ENCODE measurements at places on chromosomes 5 and 9. TPM values are rescaled to one million over a fixed set of nuclear protein-coding genes. Genes with fewer than 3 reads are reported as not detected.

DNA sequence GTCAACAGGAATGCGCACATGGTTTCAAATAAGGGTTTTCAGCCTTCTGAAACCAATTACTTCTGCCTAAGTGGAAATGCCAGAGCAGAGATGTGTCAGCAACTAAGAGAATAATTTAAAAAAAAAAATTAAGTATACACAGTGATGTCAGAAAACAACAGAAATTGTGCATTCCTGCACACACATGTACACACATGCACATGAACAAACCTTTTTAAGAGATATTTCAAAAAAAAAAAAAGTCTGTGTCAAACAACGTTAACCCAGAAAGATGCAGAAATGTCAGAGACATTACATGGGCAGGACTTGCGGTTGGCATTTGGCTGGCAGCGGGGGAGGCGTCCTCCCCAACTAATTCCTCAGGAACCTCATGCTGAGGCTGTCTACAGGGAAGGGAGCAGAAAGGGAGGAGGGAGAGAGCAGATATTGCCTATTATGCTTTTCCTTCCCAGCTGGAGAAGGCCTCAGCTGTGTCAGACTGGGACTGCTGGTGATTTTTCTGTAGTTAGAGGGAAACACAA lies 536.9 kb upstream of the WWC1 start:
- DNase-seq = no peak

DNA sequence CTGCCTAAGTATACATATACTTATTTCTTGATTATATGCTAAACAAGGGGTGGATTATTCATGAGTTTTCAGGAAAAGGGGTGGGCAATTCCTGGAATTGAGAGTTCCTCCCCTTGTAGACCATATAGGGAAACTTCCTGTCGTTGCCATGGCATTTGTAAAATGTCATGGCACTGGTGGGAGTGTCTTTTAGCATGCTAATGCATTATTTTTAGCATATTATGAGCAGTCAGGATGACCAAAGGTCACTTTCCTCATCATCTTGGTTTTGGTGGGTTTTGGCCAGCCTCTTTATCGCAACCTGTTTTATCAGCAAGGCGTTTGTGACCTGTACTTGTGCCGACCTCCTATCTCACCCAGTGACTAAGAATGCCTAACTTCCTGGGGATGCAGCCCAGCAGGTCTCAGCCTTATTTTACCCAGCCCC lies 80.9 kb downstream of the ALDH7A1 start:
- no peak for DNase-seq

- no peak for DNase-seq
These were observed 20.3 kb upstream of the TOR2A start for GRCh38 chr9:127755061-127756060.

GRCh38 chr5:142426129-142427014 lies 101.6 kb upstream of the SPRY4 start:
- DNase-seq = no peak

DNA sequence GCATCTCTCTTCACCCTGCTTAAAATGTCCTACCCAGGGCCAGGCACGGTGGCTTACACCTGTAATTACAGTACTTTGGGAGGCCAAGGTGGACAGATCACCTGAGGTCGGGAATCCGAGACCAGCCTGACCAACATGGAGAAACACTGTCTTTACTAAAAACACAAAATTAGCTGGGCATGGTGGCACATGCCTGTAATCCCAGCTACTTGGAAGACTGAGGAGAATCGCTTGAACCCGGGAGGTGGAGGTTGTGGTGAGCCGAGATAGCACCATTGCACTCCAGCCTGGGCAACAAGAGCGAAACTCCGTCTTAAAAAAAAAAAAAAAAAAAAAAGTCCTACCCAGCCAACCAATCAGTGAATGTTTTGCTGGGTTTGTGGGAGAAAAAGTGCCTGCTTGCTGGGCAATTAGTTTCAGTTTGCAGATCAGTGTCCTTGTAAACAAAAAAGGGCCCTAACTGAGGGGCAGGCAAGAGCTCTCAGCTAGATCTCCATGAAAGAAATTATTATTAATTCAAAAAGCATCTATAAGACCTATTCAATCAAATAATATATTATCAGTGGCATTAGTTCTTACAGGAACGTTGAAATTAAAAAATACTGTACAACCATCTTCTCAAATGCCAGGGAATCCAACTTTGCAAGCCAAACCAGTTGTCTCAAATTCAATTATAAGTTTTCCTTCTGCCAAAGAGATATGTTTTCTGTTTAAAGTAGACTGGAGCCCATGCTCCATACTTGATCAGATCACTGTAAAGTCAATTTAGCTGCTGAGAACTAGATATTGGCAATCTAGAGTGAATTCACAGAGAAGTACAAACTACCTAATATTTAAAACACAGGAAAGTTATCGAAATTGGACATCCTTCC lies 3.9 kb downstream of the MEGF9 start:
- DNase-seq = no peak

The LRRC14B gene
- not detected for polyA plus RNA-seq

GRCh38 chr5:41408676-41409443 lies 101.5 kb downstream of the PLCXD3 start:
- no peak for DNase-seq

- no peak for DNase-seq
These were observed 96.0 kb downstream of the ANXA2R start for GRCh38 chr5:42943931-42944631.

DNA sequence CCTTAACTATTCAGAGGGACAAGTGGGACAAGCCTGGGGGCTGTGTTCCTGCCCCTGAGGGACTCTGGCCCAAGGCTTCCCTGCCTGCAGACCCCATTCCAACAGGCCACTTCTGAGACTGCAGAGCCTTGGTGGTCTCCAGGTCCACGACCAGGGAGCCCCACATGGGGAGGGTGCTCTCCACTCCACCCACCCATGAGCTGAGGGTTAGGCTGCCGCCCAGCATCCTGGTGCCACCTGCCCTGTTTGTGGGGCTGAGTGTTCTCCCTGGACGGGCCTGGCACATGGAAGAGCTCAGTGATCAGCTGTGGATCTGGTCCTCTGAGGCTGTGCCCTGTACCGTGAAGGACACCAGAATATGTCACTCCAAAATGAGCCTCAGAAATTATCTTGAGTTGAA lies 2.5 kb upstream of the ABO start:
- DNase-seq = no peak

- no peak for DNase-seq
These were observed 50.1 kb upstream of the RETREG1 start for GRCh38 chr5:16666883-16667398.

DNA sequence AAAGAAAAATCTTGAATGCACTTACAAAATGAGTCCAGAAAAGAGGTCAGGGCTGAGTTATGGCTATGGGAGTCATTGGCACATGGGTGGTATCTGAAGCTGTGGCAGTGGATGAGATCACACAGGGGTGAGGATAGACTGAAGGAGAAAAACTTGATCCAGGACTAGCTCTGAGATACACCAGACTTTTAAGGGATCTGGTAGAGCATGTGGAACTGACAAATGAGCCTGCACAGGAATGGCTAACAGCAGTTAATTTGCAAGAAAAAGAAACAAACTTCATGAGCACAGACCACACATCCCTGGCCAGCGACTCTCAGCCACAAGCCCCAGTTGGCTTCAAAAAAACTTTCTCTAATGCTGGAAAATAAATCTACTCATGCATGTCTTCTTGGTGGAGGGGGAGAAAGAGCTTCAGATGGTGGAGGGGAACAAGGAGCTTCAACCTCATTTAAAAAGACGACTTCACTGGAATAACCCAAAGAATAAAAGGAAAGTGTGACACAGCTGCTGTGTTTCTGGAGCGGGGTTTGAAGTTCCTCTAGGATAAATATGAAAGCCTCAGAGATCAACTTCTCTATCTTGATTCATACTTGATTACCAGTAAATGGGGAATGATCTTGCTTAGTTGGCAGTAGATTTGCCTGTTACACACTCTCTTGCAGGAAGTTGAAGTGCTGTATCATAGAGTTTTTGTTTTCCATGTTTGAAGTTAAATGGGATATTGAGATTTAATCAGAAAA lies 33.6 kb downstream of the TNFAIP8 start:
- no peak for DNase-seq

GRCh38 chr5:113451797-113452196 lies 17.0 kb upstream of the TSSK1B start:
- DNase-seq = no peak

- DNase-seq = no peak
These were observed 413.8 kb downstream of the KDM4C start for GRCh38 chr9:7171396-7172153.

GRCh38 chr5:77635917-77636640 lies 2.4 kb downstream of the OTP start:
- DNase-seq = no peak

DNA sequence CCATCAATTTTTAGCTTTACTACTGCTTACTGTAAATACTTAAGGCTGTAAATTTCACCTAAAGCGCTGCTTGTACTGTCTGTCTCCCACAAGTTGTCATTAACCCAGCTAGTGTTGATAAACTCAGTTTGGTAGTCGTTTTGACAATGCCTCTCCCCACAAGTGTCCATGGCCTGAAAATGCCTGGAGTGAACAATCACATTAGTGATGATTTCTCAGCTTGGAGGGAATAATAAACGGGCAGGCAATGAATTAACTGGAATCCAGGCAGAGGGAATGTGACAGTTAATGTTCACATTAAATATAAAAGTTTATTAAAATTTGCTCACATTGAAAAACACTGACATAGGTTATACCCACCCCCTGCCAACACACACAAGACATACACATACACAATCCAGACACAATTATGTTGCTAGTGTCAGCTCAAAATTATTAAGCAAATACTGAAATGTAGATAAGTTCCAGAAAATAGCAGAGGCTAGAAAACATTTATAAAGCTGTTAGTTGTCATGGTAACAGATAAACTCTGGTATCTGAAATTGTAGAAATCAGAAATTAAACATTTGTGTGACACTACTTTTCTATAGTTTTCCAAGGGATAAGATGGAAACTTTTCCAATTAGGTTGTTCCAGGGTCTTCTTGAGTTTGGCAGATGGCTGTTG lies 341.9 kb downstream of the DIRAS2 start:
- DNase-seq = no peak

Data from right renal cortex interstitium (tissue), 3 donors.